Activated T-helper 1 cell treated with anti-CD3 and anti-CD28 coated beads, Interleukin-2, amount 50 U/mL, for 16 hours (primary cell): ENCODE measurements at places on chromosomes 5 and 9.

DNA sequence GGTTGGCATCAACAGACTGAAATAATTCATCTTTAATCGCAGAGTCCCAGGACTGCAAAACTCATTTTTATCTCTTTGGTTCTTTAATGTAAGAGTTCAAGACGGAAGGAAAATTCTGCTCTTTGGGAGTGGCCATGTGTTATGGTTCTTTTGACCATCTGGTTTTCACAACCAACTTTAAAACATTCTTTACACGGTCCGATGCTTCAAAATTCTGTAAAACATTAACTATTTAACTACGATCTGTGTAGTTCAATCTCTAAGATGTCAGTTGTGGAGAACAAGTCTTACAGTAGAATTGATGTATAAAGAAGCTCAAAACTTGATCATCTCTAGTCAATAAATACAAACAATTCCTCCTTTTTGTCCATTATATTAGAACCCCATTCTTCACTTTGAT is 83.0 kb downstream of the CMYA5 start:
- no peak for DNase-seq

DNA sequence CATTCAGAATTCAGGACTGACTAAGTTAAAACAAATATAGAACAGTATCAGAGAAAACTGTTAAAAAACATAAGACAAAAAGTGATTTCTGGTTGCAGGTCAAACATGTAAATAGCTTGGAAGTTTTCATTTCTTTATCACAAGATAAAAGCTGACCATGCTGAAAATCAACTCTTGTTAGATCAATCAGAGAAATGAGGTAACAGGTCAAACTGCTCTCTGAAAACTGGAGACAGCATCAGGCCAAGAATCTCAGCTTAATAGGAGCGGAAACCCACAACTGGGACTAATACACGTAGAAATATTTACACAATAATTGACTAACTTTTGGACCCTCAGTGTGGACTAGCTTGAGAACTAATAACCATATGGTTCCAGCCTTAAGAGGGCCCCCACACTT is 1012.8 kb upstream of the EDIL3 start:
- no peak for DNase-seq

GRCh38 chr5:30030101-30030500 is 1163.4 kb upstream of the CDH6 start:
- no peak for DNase-seq

- DNase-seq, result no peak
These were observed 64.9 kb downstream of the CFAP95 start for GRCh38 chr9:69885474-69885929.

DNA sequence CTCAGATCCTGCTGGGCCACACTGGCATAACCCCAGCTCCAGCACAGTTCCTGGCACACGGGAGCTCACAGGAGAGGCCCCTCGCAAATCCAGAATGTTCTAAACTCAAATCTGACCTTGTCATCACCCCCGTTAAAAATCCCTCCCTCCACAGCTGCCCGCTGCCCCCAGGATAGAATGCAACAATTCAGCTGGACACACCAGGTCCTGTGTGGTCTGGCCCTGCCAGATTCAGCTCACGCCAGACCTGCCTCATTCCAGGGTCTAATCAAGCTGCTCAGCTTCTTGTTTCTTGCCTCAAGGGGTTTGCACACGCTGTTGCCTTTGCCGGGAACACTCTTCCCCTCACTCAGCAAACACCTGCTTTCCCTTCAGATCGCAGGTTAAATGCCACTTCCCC is 45.0 kb upstream of the ASS1 start:
- no peak for DNase-seq

DNA sequence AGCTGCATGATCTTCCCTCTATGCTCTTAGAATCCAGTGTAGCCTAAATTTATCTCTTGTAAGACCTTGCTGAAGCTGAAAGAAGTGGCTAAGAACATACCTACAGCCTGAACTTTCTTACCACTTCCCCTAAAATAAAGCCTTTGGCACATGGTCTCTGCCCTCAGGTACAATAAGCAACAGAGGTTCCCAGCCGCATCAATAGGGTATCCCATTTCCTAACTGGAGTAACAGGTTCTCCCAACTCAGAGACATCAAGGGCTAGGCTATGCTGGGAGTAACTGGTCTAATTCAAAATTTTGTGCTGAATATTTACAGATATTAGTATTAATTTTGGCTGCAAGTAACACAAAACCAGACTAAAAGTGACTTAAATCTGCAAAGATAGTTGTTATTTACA is 335.8 kb upstream of the TRPC7 start:
- DNase-seq, result no peak

- no peak for DNase-seq
These were observed 13.3 kb downstream of the ODF2 start for GRCh38 chr9:128469070-128469469.

DNA sequence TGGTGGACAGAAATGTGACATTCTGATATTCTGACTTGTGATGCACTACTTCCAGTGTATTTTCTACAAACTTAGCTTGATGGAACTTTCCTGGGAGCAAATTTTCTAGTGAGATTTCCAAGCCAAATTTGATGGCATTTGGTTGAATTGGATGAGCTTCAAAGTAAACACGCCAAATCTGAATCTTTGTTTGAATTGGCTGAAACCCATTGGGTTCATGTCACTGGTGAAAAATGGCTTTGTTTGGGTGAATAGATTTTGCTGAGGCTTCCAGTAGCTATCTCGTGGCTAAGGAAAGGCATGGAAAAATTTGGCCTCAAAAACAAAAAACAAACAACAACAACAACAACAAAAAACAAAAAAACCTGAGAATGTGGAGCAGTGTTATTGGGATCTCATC is 271.1 kb upstream of the RPS23 start:
- DNase-seq, result no peak

DNA sequence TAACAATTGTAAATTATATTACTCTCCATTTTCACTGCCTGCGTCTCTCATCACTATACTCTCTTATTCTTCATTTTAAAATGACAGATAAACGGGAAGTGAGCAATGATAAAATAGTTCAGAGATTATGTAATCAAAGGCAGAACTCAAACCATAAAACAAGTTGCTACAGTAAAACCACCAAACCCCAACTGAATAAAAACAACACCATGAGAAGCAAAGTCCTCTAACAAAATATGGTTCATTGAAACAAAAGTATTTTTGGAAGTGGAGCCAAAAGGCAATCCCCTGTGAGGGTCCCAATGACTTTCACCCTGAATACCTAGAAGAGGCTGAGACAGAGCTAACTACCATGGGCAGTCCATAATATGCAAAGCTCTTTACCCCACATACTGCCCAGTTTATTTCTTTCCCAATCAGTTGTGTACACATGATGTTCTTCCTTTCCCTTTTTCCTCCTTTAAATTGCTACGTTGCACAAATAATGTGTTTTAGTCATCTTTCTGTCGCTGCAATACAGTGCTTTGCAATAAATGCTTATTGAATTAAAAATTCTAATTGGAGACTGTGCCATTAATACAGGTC is 64.0 kb upstream of the PTGER4 start:
- DNase-seq, result no peak

DNA sequence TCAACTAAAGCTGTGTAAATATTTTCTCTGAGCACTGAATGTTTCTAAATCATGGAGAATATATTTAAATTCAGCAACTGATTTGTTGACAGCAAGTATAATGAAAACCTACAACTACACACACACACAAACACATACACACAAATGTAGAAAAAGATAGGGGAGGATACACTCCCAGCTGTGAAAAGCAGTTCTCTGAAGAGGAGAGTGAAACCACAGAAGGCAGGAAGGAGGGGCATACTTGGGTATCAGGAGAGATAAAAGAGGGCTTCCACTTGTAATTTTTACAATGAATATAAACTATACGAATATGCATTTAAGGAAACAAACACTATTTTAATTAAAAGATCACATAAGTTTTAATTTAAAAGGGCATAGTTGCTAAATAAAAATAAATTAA is 227.8 kb upstream of the SLC24A2 start:
- DNase-seq, result no peak

DNA sequence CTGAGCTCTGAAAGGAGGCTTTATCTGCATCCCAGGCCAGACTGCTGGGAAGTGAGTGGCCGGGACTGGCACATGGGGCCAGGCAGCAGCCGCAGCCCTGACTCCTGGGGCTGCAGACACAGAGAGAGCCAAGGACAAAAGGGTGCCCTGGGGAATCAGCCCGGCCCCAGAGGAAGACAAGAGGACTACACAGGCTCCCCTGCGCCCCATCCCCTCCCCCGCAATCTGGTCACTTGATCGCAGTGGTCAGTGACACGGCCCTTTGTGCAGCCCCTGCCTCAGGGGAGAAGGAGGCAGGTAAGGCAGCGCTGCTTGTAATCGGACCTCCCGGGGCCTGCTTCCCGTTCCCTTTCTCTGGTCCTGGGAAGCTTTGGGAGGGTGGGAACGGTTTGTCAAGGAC is 55.5 kb upstream of the FUBP3 start:
- DNase-seq, result no peak

DNA sequence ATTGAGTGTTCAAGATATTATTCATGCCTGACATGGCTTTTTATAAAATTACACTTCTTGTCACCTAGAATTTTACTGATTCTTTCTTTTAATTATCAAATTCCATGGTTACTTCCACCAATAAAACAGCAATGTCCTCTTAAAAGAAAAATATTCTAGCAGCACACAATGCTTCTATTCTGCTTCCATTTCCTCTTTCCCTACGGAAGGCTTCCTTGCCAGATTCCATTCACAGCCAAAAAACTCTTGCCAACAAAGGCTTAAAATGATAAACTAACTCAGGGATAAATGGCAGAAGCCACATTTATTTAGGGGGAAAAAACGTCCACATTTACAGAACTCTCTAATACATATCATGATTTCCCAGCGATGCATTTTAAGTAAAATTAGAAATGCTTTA is 111.6 kb downstream of the CTNND2 start:
- no peak for DNase-seq

- no peak for DNase-seq
These were observed 293.2 kb upstream of the KLF4 start for GRCh38 chr9:107782789-107783188.
